Stimulated activated CD4-positive, alpha-beta T cell treated with anti-CD3 and anti-CD28 coated beads, Interleukin-12 subunit alpha, Interleukin-12 subunit beta, amount 100 ng/mL, for 4 hours (primary cell): ENCODE measurements at places on chromosomes 12 and 14.

DNA sequence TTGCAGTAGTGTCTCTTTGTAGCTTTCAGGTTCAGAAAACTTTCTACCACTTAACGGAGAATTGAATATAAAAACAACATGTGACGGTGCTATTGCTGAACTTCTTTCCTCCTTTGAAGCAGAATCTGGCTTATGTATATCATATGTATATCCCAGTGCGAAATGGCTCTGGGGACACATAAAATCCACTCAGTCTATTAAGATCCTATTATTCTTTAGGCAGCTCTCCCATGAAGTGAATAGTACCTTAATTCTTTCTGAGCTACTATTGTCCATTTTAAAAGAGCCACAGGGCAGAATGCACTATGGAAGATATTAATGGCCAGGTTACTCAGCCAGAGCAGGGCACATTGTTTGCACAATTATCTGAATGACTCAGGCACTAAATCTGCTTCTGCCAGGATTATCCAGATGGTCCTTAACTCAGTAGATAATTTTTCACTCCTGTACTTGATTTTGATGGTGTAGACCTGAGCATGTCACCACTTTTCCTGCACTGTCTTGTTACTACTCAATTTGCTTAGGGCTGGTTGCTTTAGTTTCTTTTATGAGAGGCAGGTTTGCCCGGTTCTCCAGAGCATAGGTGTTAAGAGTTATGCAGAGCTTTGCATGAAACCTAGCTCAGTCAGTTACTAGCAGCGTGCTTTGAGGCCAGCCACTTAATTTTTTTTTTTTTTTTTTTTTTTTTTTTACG, 5.5 kb downstream of the CNTN1 start:
- DNase-seq, result no peak

- DNase-seq, result no peak
These were observed 171.3 kb downstream of the TTC7B start for GRCh38 chr14:90644882-90645281.

- DNase-seq, result no peak
These were observed 19.0 kb downstream of the FOXN4 start for GRCh38 chr12:109290061-109290460.

- DNase-seq, result no peak
These were observed 7.3 kb downstream of the STAT6 start for GRCh38 chr12:57103856-57104255.

DNA sequence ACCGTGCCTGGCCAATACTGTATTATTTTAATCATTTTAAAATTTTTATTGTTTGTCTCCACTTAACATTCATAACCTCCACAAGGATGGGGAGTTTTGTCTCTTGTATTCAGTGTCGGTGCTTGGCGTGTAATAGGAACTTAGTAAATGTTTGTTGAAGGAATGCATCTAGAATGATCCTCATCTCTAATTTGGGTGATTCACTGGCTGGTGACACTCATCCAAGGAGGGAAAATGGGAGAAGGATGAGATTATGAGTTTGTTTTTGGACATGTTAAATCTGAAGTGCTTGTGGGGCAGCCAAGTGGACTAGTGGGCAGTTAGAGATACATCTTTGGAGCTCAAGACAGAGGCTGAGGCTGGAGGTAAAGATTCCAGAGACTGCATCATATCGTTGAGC, 5.1 kb downstream of the KLC1 start:
- no peak for DNase-seq

DNA sequence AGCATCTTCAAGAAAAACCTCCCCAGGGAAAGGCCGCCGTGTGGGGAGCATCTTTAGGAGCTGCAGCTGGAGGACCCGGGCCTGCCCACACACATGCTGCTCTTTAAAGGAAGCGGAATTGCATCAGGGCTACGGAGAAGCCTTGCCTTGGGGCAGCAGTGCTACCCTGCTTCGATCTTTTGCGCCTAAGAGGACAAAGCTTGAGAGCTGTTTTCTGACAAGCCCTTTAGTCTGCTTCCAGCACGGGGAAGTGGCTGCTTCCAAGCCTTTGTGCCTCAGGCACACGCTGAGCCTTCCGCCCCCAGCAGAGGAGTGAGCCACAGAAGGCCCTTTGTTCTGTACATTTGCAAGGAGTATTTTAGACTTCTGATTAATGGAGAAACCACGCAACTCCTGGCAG, 31.5 kb downstream of the COA8 start:
- DNase-seq, result no peak

GRCh38 chr14:34029921-34030334, 79.1 kb upstream of the EGLN3 start:
- DNase-seq, result no peak

DNA sequence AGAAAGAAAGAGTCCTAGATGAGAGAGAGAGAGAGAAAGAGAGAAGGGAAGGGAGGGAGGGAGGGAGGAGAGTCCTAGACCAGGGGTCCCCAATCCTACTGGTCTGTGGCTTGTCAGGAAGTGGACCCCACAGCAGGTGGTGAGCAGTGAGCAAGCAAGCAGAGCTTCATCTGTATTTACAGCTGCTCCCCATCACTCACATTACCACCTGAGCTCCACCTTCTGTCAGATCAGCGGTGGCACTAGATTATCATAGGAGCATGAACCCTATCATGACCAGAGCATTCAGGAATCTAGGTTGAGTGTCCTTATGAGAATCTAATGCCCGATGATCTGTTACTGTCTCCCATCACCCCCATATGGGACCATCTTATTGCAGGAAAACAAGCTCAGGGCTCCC, 39.2 kb upstream of the AMN1 start:
- DNase-seq, result no peak

DNA sequence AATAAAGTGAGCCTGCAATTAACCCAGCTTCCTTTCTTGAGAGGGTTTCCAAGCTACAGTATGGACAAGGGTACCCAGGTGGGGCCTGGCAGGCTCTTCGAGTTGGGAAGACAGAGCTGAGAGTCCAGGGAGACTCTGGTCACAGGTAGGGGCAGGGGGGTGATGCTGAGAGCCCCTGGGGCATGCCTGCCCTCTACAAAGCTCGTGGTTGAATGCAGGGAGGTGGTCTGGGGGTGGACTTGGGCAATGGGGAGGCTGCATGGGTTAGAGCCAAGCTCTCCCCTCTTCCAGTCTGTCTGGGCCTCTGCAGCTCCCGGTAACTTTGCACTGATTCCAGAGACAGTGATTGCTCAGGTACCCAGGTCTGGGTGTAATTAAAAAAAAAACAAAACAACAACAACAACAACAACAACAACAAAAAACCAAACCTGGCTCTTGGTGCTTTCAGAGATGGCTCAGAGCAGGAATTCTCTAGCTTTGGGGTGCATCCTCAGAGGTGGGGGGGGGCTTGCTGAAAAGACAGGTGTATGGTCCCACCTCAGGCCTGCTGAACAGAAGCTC, 30.8 kb upstream of the PPP2R5C start:
- DNase-seq, result no peak

DNA sequence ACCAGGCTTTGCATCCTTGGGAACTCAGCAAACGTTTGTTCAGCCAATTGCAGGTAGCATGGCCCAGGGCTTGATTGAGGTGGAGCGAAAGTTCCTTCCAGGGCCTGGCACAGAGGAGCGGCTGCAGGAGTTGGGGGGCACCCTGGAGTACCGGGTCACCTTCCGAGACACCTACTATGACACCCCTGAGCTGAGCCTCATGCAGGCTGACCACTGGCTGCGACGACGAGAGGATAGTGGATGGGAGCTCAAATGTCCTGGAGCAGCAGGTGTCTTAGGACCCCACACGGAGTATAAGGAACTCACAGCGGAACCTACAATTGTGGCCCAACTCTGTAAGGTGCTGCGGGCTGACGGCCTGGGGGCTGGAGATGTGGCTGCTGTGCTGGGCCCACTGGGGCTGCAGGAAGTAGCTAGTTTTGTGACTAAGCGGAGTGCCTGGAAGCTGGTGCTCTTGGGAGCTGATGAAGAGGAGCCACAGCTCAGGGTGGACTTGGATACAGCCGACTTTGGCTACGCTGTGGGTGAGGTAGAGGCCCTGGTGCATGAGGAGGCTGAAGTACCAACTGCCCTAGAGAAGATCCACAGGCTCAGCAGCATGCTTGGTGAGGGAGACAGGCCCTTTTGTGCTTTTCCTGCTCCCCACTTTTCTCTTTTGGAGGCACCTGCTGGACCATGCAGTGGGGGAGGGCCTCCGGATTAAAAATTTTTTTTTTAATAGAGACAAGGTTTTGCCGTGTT, 799 bp downstream of the THTPA start:
- no peak for DNase-seq

- DNase-seq, result peak; percentile 41
These were observed at the start of gene CCDC85C for GRCh38 chr14:99603471-99604277. TSS of gene CCDC85C (minus strand) at chr14:99604207. CDS start at chr14:99603959, 248 bp downstream.

DNA sequence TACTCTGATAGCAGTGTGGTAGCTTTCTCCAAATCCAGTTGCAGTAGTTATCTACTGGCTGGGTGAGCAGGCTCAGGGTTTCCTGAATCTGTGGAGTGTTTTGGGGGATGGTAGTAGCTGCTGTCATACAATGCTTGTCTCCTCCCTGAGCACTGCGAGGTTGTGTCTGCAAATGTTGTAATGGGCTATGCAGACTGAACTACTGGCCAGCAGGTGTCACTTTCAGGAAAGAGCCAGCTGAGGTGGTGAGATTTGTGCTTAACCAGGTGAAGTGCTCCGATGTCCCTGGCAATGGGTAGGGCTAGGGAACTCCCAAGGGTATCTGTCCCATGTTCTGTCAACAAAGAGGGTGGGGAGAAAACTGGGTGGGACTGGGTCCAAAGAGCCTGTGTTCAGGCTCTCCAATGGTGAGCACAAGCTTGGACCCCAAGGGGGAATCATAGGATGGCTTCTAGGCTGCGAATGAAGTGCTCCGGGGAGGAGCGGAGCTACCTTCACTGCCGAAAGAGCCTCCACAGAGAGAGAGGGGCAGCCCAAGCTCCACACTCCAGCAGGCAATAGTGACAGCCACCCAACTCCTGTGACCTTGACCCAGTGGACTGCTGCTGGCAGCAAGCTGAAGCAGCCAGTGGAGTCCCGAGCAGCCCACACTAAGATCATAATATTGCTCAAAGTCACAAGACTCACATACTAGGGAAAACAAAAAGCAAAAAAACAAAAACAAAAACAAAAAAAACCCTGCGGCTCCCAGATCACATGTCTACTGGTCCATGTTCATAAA, 1324.0 kb upstream of the USP15 start:
- DNase-seq, result no peak

DNA sequence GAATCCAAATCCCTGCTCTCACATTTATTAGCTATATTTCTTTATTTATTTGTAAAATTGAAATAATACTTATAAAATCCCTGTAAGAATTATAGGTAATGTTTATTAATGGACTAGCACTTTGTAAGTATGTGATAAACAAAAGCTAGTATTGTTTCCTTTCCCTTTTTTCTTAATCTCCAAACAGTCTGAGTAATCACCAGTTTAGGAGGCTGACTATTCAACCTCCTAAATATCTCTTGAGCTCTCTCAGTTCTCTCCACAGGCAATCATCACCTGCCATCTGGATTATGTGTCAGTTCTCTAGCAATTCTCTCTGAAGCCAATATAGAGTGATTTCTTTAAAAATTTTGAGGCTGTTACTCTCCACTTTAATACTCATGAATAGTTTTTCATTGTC, 9.2 kb upstream of the LYZ start:
- DNase-seq, result no peak

DNA sequence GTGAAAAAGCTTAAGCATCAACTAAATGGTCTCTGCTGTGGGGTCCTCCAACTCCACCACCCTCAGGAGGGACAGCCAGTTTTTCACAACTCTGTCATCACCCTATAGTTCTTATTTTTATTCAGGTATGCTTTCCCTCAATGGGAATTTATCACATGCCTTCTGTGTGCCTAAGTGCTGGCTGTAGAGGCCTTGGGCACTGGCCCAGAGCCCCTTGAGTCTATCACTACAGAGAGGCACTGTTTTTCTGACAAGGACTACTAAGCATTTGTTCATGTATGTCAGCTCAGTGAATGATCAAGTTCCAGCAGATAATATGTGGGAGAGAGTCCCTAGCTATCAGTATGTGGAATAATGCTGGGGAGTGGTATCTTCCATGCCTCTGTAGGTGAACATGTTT, 463.9 kb downstream of the NPAS3 start:
- no peak for DNase-seq

DNA sequence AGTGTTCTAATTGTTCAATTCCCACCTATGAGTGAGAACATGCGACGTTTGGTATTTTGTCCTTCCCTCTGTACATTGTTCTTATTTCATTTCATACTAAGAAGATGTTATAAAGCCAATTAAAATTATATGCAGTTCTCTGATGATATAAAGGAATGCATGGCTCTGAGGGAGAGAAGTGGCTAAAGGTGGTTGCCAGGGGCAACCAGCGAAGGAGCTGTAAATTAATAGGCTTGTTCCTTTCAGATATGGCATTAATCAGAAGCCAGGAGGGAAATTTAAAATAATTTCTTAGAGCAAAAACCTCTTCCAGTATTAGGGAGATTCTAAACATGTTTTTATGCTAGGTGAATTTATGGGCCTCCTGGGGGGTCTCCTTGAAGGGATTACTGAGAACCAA, 227.8 kb downstream of the TMEM117 start:
- no peak for DNase-seq

DNA sequence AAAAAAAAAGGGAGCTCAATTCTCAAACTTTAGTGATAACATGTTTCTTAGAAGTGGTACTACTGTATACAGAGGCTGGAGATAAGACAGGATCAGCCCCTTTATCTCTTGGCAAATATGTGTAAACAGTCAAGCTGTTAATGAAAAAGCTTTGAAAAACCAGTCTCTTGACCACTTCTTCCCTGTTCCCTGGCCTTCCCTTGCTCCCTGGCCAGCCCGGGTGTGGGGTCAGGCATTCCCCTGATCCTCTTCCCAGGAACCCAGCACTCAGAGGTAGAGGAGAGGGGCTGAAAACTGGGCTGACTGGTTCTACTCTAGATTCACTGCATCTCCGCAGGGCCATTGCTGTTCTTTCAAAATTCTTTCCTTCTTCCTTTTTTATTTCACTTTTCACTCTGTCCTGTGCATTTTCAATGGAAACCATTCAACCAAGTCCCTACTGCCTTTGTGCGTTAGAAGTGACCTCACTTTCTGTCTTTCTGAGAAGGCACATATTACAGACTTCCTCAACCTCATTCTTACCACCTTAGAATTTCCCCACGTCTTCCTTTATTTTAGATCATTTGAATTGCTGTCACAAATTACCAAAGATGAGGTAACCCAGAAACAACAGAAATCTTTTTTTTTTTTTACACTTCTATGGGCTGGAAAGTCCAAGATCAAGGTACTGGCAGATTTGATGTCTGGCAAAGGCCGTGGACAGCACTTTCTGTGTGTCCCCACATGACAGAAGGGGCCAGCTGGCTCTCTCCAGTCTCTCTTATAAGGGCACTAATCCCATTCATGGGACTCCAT, 5.7 kb downstream of the GNG2 start:
- DNase-seq, result no peak

- peak; percentile 57 for DNase-seq
These were observed 182.2 kb upstream of the GRIP1 start for GRCh38 chr12:66860752-66861750.

GRCh38 chr12:89742337-89743022, 33.8 kb upstream of the ATP2B1 start:
- DNase-seq, result no peak

GRCh38 chr12:27499377-27499776, 24.6 kb upstream of the PPFIBP1 start:
- no peak for DNase-seq

GRCh38 chr12:19855851-19856250, 416.6 kb downstream of the AEBP2 start:
- no peak for DNase-seq

GRCh38 chr12:58583529-58583928, 336.8 kb downstream of the LRIG3 start:
- DNase-seq, result no peak
